ENCODE measurements at places on chromosomes 2 and 18.

DNA sequence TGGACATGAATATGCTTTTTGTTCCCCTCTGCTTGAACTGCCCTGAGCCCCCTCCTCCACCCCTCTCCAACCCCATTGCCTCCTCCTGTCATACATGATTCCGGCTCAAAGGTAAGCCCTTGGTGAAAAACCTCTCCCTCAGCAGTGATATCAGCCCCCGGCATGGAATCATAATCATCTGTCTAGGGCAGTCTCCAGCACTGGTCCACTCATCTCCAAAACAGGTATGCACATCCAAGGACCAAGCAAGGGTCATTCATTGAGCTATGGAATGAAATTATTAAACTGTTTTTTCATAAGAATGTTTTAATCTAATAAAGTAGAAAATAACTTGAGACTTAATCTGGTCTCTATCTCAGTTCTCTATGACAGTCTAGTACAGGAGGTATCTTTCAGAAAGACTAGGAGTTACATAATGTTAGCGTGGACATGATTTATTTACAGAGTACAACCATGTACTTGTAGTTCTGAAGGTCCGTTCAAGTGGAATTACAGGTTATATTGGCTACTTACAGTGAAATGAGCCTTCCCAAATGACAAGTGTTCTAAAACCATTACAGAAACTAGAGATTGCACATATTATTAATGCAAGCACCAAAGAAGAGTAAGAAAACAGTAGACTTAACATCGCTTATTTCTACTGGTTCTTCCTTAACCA lies 75.2 kb downstream of the ACVR1 start:
- DNase-seq: no peak

DNA sequence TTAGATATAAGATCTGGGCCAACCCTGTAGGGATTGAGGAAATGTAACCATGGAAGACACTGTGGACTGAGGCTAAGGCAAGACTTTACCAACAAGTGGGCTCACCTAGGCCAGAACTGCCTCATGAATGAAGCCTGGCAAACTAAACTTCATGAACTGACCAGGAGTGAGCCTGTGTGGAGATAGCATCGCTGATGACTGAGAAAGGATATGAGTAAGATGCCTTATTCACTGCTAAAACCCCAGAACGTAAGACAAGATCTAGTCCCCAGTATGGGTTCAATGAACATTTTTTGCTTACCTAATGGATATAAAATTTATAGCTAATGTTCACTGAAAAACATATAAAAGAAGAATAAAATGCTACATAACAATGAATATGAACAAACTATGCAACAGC lies 399.8 kb downstream of the SATB2 start:
- no peak for DNase-seq

DNA sequence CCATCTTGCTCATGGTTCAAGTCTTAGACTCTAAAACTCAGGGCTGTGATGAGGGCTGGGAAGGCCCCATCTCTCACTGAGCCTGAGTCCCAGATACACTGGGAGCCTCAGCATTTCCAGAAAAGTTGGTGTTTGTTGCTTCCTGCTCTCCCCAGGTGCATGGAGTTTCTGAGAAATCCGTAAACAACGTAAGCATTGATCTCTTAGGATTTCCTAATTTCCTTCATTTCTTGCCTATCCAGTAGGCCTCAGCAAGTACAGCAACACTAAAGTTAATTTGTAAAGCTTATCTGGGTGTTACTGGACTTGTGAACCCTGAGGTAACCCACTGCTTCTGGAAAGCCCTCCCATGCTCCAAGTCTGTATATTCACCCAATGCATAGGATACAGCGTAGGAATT lies 199.4 kb upstream of the SIX3 start:
- DNase-seq: no peak

- DNase-seq: no peak
These were observed 43.1 kb upstream of the HDAC4 start for GRCh38 chr2:239443666-239444567.

GRCh38 chr18:27253571-27253970 lies 68.5 kb upstream of the CHST9 start:
- no peak for DNase-seq

GRCh38 chr18:28204154-28204553 lies 27.2 kb upstream of the CDH2 start:
- no peak for DNase-seq

DNA sequence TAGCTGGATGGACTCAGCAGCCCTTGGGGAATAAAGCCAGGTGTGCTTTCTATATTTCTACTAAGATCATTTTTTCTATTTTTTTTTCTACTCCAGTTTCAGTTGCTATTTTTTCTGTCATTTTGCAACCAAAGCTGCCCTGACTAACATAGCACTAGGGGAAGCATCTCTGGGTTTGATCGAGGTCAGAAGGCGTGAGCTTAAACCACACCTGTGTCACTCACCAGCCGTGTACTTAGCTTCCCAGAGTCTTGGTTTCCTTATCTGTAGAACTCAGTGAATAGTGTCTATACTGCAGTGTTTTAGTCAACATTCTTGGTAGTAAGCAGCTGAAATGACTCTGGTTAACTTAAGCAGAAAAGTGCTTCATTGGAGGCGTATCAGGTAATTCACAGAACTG lies 489.6 kb upstream of the SPRED2 start:
- no peak for DNase-seq

GRCh38 chr2:177733322-177733855 lies 339.2 kb downstream of the PDE11A start:
- DNase-seq: no peak

- DNase-seq: no peak
These were observed 279.5 kb upstream of the EPHA4 start for GRCh38 chr2:221851531-221852045.

GRCh38 chr2:10977621-10978020 lies 65.9 kb downstream of the KCNF1 start:
- DNase-seq: no peak

- no peak for DNase-seq
These were observed 14.0 kb downstream of the FHL2 start for GRCh38 chr2:105384861-105385260.

GRCh38 chr18:58975296-58975695 lies 110.6 kb downstream of the ZNF532 start:
- no peak for DNase-seq

All from inflammatory macrophage (primary cell).